ENCODE measurements at places on chromosomes 11 and 22.

GRCh38 chr11:19735157-19735908, 22.7 kb downstream of the NAV2 start:
- DNase-seq, result no peak

- no peak for DNase-seq
These were observed 16.1 kb downstream of the DGCR2 start for GRCh38 chr22:19105867-19106802.

DNA sequence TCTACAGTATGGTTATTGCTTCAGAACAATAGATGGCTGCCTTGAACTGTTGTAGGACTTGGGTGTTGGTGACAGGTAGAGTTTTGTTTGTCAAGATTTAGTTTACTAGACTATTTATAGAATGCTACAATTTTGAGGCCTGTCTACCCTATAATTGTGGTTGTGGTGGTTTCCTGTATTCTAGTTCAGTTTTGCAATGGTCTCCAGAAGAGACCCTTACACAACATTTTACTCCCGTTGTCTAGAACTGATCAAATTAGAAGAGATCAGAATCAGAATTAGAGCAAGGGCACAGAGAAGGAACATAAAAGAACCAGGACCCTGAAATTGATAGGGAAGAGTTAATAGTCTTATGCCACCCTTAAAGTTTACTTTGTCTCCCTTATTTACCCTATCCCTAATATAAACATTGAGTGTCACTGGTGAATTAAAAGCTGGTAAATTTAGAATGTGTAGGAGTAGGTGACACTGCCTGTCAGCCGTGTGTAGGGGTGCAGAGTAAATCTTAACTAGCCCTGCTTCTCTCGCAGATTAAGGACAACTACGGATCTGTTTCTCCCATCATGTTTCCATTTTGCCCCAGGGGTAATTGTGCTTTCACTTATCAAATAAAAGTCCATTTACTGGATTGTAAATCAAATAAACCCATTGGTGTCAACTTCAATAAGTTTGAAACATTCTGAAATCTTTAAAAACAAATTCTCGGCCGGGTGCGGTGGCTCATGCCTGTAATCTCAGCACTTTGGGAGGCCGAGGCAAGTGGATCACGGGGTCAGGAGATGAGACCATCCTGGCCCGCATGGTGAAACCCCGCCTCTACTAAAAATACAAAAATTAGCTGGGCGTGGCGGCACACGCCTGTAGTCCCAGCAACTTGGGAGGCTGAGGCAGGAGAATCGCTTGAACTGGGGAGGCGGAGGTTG, 10.9 kb upstream of the PHLDB1 start:
- DNase-seq, result no peak

- no peak for DNase-seq
These were observed 14.1 kb downstream of the PTPRJ start for GRCh38 chr11:47994417-47994816.

- no peak for DNase-seq
These were observed 292.0 kb upstream of the CTSC start for GRCh38 chr11:88629496-88629895.

- no peak for DNase-seq
These were observed 17.4 kb downstream of the OR4D9 start for GRCh38 chr11:59528711-59529110.

DNA sequence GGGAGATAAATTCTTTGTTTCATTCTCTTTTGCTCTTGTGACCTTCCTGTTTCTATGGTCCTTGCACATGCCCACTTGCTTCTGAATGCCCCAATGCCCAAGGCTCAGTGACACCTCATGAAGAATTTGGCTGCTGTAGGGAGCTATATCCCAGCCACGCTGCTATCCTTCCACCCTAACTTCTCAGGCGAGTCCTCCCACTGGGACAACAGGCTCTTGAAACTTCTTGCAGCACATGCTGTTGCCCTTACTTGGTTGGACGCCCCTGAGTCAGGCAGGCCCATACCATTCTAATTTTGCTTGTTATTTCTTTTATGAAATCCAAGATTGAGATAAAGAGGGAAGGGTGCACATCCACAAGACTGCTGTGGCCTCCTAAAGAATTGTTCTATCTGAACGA, 57.6 kb upstream of the BLID start:
- no peak for DNase-seq

DNA sequence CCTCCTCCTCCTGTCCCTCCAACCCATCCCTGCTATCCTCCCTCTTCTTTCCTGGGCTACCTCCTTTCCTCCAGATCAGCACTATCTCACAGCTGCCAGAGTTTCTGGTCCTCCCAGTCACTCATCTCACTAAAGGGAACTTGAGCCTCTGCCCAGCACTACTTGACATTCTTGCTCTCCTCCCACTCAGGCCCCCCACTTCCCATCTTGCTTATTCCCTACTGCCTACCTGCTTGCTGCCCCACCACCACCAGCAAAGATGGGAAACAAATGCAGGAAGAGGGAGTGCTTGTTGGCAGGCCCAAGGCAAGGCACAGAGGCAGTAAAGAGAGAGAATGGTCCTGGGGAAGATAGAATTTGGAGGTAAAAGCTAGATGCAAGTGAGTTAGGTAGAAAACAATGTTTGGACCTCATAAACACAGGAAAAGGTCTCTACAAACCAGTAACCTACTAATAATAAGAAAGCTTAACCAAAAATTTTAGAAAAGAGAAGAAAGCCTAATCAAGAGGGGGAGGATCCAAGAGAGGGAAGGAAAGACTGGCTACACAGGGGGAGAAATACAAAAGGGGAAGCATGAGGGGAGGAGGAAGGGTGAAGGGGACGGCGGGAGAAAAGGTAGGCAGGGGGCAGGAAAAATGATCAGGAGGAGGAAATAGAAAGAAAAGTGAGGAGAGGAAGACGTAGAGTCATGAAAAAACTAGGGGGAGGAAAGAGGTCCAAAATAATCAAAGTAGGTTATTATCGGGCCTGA, 63.6 kb downstream of the PAK1 start:
- no peak for DNase-seq

DNA sequence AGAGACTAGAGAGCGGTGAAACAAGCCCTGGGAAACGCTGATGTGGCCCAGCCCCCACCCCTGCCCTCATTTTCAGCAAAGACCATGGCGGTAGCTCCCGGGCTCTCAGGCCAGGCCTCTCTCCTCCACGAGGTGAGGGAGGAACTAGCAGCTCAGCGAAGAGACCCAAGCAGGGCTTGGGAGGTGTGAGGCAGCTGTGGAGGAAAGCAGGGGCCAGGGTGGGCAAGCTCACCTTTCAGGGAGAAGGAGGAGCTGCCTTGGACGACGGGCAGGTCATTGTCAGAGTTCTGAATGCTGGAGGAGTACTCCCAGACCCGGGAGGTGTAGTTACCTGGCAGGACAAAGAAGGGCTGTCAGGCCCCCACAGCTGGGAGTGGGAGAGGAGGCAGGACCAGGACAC, 19.9 kb downstream of the TRIM29 start:
- no peak for DNase-seq

DNA sequence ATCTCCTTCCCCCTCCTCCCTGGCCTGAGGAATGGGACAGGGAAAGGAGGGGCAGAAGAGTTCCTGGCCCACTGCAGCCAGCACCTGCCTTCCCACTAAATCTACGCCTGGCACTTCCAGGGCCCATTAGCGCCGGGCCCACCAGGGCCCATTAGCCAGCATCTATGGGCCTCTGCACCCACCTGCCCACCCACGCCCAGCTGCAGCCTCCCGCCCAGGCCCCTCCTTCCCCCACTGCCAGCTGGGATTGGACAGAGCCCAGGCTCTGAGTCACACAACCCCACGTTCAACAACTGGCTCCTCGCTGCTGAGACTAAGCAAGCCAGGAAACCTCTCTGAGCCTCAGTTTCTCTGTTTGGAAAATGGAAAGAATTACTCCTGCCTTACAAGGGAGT, 48.7 kb downstream of the CYTH4 start:
- DNase-seq, result no peak

DNA sequence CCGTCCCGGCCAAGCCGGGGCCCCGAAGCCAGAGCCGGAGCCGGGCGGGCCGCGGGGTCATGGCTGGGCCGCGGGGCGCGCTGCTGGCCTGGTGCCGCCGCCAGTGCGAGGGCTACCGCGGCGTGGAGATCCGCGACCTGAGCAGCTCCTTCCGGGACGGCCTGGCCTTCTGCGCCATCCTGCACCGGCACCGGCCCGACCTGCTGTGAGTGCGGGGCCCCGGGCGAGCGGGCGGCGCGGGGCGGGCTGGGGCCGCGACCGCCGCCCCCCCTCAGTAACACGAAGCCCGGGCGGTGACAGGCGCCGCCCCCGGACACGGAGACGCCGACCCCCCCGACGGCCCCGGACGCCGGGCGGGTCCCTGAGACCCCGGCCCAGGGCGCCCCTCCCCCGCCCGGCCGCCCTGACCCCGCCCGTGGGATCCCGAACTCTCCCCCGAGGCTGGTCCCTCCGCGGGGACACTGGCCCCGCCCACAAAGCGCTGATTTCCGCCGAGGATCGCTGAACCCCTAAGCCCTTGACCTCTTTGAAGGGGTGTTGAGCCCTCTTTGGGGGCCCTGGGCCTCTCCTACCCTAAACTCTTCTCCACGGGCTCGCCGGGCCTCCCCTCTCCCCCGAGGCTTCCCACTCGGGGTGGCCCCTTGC, 389 bp downstream of the MICALL1 start:
- DNase-seq, result no peak

GRCh38 chr22:40423310-40423688, 52.9 kb downstream of the SGSM3 start:
- no peak for DNase-seq

DNA sequence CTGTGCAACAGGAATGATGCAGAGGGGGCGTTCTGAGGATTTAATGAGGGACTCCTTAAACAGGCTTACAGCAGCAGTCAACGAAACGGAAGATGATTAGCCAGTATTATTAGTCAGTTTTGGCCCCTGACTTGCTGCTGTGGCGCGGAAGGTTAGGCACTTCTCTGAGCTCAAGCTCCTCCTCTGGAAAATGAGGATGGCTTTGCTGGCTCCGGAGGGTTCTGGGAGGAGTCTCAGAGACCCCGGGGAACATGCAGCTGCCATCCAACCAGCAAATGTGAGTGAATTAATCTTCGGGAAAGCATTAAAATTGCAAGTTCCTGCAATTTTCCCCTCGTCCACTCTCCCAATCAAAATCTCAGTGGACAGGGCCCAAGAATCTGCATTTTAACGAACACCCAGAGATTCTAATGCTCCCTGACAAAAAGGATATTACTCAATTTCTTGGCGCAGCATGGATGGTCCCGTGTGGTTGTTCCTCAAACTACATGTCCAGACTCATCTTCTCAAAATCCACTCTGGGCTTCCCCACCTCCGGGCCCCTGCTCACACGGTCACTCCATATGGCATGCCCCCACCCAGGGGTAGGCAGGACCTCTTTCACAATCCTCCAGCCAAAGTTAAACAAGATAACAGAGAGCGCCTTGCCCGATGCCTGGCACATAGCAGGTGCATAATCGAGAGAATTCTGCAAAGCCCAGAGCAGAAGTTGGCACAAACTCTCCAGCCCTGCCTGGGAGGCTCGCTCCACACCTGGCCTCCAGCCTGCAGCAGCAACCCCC, 6.4 kb downstream of the ELFN2 start:
- DNase-seq, result no peak

DNA sequence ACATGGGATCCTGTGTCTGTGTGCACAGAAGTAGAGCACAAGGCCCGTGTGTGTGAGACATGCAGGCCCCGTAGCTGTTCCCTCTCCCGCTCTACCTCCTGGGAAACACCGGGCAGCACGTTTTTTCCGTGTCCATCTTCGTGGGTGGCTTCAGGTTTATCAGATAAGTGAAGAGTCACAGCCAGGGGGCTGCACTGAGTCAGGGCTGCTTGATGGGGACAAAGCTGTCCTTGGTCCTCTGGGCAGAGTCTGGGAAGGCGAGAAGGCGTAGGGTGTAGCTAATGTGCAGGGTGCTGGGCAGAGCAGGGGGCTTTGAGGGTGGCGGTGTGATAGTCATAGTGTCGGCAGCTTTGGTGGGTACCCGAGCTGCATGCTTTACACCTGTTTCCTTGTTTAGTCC, 23.7 kb downstream of the INCENP start:
- no peak for DNase-seq

- DNase-seq, result no peak
These were observed 952.5 kb downstream of the OPCML start for GRCh38 chr11:132579634-132580327.

- DNase-seq, result no peak
These were observed 2.4 kb downstream of the TRIM22 start for GRCh38 chr11:5691964-5692361.

- DNase-seq, result no peak
These were observed 30.0 kb upstream of the PDE2A start for GRCh38 chr11:72704028-72704782.

- DNase-seq, result no peak
These were observed 832.3 kb downstream of the DLG2 start for GRCh38 chr11:84794663-84795443.

DNA sequence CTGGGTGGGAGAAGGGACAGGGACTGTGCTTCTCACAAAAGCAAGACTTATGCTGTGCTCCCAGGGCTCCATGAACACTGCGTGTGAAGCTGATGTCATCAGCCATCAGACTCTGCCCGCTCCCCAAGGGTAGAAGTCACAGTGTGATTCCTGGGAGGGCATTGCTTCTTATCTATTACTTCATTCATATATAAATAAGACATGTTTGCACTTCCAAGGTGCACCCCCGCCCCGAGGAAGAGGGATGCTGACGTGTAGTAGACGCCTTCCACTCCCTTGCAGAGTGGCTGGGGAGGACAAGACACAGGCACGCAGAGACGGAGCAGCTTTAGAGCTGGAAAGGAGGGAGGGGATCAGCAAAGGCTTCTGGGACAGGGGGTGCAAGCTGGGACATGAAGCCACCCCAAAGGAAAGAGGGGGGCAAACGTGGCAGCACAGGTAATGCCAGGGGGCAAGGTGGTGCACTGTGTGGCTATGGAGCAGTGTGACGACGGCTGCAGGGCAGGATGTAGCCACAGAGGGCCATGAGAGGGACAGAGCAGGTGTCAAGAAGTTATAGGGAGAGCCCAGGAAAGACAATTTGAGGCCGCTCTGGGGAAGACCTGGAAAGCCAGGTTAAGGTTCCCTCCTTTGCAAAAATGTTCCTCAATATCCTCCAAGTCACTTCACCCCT, 558.5 kb downstream of the MN1 start:
- no peak for DNase-seq

DNA sequence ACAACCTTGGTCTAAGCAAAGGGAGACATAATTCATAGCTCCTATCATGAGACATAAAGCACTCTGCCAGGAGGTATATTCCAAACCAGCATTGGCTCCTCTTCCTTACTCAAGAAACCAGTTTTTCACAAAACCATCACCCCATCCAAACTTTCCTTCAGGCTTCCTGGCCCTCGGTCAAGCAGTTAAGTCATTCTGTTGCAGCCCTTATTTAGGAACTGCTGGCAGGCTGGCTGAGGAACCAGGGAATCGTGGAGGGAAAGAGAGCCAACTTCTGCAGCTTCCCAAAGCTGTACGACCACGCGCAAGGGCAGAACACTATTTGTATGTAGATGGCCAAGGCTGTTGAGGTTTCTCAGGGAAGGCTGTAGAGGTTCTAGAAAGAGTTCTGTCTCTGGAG, 680 bp downstream of the IFT46 start:
- DNase-seq, result no peak

GRCh38 chr11:17609291-17610084, 62.4 kb downstream of the OTOG start:
- no peak for DNase-seq

Data from stimulated activated CD8-positive, alpha-beta memory T cell treated with anti-CD3 and anti-CD28 coated beads, Interleukin-15, amount 100 ng/mL, for 48 hours (primary cell).